ENCODE measurements at places on chromosomes 5 and 9.

DNA sequence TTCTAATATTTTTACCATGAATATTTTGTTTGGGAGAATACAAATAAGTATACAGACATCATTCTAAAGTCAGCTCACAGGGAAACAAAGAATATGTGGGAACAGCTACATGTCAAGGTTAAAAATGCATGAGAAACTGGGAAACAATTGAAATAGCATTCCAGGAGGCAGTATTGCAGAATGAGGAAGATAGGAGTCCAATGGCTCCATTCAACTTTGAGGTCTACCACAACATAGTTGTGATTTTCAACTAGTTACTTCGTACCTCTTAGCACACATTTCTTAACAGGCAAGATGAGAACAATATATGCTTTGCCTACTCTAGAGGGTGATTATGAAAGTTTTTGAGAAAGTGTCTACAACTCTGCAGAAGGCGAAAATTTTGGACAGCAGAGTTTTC, 35.2 kb upstream of the CAST start:
- peak; percentile 91 for DNase-seq

GRCh38 chr9:14247577-14247976, 66.4 kb downstream of the NFIB start:
- DNase-seq = no peak

- DNase-seq = no peak
Observed at GRCh38 chr9:137366891-137367381, 56.0 kb downstream of the EXD3 start.

DNA sequence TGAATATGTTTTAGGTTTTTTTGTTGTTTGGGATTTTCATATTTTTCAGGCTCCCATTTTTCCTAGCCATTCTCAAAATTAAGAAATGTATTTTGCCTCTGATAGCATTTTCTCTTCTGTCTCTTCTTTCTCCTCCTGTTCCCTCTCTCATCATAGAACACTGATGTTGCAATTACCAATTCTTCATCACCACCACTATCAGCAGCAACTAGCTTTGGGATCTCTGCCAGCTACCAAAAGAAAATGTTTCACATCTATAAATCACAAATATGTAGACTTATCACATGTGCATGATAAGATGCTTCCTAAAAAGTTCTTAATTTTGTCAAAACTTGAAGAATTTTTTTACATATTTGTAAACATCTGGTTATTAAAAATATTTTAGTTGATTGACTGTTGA, 887.1 kb downstream of the MAT2B start:
- DNase-seq = no peak

GRCh38 chr9:136621019-136621733, 41.5 kb upstream of the EGFL7 start:
- DNase-seq = no peak

DNA sequence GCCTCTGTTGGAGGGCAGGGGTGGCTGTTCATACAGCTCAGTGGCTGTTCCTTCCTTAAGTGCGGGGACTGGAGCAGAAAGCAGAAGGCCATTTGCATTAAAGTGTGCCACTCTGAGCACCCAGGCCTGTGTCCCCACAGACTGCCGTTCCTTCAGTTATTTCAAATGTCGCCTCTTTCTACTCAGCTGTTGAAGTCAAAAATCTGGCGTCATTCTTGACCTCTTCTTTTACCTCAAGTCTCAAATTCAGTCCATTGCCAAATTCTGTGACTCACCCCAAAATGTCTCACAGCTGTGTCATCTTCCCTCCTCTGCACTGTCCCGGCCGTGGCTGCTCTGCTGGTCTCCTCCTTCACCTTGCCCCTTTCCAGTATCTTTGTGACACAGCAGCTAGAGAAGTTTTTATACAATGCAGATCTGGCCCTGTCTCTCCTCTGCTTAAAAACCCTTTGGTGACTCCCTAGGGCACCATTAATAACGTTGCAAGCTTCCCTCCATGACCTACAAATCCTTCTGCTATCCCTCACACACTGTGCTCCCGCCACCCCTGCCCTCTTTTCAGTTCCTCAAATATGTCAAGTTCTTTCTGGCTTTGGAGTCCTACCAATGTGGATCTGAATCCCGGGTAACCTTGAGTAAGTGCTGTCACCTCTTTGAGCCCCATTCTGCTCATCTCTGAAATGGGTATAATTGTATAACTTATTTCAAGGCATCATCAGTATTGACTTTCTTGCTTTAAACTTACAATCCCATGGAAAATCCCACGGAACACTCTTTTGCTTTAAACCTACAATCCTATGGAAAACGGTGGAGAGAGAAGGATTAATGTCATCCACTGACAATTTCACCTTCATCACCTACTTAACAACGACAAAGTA, 98.3 kb upstream of the BOD1 start:
- peak; percentile 36 for DNase-seq

- no peak for DNase-seq
Observed at GRCh38 chr9:95876595-95876994, 1.1 kb downstream of the ERCC6L2 start.

DNA sequence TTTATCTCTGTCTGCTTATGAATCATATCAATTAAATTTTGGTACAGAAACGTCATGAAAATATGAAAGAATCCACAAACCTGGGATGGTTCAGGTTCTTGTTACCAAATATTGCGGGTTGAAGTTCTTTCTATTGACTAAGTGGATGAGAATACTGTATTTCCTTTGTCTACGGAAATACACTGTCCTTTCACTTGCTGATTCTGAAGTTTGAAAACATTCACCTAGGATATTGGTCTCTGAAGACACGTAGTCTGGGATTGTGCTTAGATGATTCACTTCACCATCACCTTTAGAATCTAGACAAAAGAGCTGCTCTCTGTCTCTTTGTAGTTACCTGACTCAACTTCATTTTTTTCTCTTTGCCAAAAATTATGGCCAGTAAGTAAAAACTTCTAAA, 222.4 kb downstream of the FBN2 start:
- DNase-seq = no peak

- DNase-seq = no peak
Observed at GRCh38 chr5:60404171-60404570, 295.8 kb downstream of the DEPDC1B start.

GRCh38 chr5:91495699-91496098, 112.6 kb upstream of the ARRDC3 start:
- DNase-seq = no peak

GRCh38 chr5:170485616-170485911, 18.3 kb upstream of the KCNIP1 start:
- DNase-seq = no peak

DNA sequence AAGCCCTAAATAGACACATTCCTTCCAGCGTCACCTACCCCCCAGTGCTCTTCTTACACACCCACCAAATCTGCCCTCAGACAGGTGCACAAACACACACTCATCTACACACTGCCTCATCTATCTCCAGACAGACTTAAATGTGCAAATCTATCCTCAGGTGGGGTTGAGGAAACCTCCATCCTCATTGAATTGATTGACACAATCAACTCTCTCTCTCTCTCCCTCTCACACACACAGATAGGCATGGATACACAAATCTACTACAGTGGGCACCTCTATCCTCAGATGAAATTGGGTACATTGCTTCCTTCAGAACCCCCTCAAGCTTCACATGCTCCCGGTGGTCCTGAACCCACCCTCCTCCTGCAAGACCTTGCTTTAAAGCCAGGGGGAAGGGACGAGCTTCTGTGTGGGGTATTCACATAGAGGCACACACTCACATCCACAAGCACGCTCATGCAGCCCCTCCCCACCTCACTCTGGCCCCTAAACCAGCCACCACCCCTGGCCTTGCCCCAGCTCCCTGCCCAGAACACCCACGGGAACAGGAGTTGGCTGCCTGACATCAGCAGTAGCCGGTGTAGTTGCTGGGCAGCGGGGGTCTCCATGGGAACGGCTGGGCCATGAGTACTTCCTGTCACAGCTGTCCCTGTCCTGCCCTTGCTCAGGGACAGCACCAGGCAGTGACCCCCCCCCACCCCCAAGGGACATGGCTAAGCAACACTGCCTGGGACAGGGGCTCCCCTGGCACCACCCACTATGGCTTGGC, 22.8 kb downstream of the PCDH1 start:
- no peak for DNase-seq

DNA sequence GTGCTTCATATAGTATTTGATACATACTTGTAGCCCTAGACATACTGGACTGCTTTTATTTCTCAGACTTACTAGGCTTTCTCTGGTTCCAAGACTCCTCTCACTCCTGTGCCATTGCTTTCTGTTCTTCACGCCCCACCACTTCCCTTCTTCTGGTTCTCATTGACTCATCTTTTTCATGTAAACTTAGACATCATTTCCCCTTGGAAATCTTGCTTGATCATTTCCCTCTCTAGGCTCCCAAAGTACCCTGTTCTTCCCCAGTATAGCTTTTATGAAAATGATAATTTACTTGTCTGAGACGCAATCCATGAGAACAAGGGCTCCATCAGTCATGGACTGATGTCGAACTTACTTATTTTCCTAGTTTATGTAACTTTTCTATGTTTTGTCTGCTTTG, 83.5 kb downstream of the TLR4 start:
- DNase-seq = no peak

DNA sequence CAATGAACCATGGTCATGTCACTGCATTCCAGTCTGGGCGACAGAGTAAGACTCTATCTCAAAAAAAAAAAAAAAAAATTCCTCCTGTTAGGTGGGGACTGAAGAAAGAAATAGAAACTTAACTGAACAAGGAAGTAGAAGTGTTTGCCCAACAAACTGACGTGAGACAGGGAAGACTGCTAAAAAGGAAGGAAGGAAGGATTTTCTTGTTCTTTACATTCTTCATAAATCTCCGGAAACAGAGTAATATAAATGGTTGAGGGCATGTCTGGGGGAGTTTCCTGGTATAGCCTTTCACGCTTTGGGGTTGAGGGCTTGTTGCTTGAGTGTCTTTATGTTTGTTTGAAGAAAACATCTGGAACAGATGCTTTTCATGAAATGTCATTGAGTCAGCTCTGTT, 3.1 kb downstream of the TOR1B start:
- DNase-seq = no peak

GRCh38 chr5:99331061-99331460, 402.3 kb upstream of the CHD1 start:
- DNase-seq = no peak

- DNase-seq = peak; percentile 15
Observed at GRCh38 chr9:69877852-69878514, 57.4 kb downstream of the CFAP95 start.

DNA sequence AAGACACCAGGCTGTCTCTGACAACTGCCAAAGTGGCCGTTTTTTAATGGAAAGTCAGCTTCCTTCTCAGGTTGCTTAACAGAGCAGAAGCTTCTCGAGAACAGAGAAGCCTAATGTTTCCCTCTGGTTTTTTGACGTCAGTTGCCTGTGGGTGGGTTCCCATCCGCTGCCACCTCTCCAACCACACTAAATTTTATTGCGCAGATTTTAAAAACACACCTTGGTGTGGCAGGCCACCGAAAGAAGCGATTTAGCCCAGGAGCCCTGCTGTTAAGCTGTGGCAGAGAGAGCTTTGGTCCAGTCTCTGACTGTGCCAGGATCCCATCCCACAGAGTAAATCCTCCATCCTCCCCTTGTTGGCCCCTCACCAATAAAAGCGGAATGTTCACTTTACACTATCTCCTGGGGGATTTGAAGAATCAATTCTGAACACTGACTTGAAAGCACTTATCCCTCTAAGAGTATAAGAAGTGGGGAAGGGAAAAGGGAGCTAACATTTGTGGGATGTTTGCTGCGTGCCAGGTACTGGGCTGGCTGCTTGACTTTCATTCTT, 181.6 kb downstream of the AOPEP start:
- no peak for DNase-seq

- DNase-seq = no peak
Observed at GRCh38 chr5:38540314-38540713, 16.1 kb downstream of the LIFR start.

DNA sequence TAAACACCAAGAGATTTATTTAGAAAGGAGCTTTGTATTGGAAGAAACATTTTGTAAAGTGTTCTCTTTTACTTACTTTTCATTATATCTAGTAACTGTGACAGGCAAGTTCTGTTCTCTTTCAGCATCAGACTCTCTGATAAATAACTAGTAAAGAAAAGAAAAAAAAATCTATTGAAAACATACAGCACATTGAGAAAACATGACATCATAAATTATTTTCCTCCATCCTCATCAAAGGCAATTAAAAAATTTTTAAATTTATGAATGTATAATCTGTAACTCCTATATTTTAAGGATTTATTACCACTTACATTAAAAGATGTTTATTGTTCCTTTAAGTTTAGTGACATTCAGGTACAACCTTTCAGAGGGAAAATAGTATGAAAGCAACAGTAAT, 11.1 kb downstream of the CCNH start:
- DNase-seq = no peak

DNA sequence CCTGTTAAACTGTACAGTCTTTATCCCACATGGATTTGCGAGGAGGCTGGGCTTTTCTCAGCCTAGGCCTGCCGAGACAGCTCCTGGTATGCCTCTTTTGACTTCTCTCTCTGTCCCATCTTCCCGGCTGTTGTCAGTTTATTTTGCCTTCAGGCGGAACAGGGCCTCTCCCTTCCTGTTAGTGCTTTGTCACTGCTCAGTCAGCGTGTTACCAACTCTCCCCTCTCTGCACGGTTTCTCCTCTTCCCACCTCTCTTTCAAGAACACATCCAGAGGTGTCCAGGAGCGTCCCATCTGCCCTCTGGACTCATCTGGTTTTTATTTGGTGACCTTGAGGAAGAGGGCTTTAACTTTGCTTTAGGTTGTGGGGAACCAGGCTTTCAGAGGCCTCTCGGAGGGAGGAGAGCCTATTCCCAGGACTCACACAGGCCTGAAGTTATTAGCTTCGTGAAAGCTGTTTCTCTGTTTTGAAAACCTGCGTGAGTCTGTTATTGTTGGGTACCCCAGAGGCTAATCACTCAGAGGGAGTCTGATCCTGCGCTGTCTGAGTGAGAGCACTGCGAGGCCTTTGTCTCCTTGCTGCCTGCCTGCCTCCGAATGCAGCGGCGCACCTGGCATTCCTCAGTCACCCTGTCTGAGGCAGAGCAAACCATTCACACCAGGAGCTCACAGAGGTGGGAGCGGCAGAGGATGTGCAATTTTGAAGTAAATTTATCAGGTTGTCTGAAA, 234.4 kb upstream of the MPDZ start:
- DNase-seq = no peak

GRCh38 chr9:114314881-114315722, 7.8 kb upstream of the ORM1 start:
- no peak for DNase-seq

- DNase-seq = no peak
Observed at GRCh38 chr5:1140818-1141189, 28.9 kb upstream of the SLC12A7 start.

- DNase-seq = no peak
Observed at GRCh38 chr5:147400881-147401280, 109.0 kb downstream of the DPYSL3 start.

All from fibroblast of skin of left biceps (primary cell).